Stimulated activated CD8-positive, alpha-beta memory T cell treated with anti-CD3 and anti-CD28 coated beads, Interleukin-2, amount 100 ng/mL, for 1 hour (primary cell): ENCODE measurements at places on chromosomes 12 and 14.
A peak's percentile ranks its signal among the peaks of the same experiment; 100 is the strongest.

GRCh38 chr14:70753518-70753953, 55.8 kb downstream of the MAP3K9 start:
- DNase-seq = no peak

DNA sequence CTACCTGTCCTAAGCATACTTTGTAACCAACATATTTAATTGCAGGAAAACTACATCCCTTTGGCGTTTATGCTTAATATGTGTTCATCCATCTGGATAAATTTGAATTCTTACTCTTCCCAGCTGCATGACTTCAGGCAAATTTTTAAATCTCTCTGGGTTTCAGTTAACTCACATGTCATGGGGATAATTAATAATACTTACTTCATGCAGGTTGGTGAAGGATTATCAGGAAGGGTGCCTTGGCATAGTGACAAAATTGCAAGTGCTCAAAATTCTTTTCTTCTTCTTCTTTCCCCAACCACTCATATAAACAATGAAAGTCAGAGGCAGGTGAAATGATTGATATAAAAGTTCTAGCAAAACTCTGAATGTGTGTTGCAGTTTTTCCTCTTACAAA, 15.9 kb downstream of the SYT10 start:
- no peak for DNase-seq

DNA sequence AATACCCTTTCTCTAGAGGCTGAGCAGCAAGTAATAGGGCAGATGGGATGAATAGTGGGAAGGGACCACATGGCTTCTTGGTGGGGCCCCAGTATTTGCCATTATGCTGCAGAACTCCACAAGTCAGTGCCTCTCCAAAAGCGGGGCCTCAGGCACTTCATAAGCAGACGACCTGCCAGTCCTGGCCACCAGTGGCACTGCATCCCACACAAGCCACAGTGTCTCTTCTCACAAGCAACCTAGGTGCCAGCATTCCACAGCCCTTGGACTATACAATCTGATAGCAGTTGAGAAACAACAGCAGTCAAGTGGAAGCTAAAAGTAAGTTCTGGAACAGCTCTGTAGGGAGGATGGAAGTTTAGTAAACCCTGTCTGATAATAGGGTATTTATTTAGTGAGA, 4.2 kb upstream of the SLC8A3 start:
- no peak for DNase-seq

GRCh38 chr12:15757553-15758255, 31.5 kb downstream of the EPS8 start:
- no peak for DNase-seq

- no peak for DNase-seq
These were observed 29.5 kb downstream of the MEG3 start for GRCh38 chr14:100855256-100855930.

DNA sequence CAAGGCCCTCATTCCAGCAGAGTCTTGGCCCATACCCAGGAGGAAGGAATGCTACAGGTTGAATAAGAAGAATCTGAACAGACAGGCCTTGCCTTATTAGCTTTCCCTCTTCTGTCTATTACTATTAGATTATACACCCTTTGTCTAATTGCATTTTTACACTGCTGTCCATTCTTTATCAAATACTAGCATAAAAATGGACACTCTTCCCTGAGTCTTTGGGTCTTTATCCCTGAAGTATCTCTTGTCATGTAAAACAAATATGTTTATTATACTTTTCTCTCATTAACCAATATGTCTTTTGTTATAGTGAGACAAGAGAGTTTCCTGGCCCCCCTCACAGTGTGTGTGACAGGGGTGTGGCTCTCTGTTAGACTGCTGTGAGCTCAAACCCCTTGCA, 897.4 kb upstream of the SEL1L start:
- DNase-seq = no peak

- DNase-seq = no peak
These were observed 33.9 kb downstream of the TPH2 start for GRCh38 chr12:71972441-71973074.

- DNase-seq = no peak
These were observed 82.9 kb downstream of the BCL2L14 start for GRCh38 chr12:12153596-12153995.

- DNase-seq = no peak
These were observed 4.3 kb upstream of the KRT72 start for GRCh38 chr12:52605542-52605941.

- DNase-seq = no peak
These were observed 26.5 kb downstream of the MAX start for GRCh38 chr14:65075628-65076325.

DNA sequence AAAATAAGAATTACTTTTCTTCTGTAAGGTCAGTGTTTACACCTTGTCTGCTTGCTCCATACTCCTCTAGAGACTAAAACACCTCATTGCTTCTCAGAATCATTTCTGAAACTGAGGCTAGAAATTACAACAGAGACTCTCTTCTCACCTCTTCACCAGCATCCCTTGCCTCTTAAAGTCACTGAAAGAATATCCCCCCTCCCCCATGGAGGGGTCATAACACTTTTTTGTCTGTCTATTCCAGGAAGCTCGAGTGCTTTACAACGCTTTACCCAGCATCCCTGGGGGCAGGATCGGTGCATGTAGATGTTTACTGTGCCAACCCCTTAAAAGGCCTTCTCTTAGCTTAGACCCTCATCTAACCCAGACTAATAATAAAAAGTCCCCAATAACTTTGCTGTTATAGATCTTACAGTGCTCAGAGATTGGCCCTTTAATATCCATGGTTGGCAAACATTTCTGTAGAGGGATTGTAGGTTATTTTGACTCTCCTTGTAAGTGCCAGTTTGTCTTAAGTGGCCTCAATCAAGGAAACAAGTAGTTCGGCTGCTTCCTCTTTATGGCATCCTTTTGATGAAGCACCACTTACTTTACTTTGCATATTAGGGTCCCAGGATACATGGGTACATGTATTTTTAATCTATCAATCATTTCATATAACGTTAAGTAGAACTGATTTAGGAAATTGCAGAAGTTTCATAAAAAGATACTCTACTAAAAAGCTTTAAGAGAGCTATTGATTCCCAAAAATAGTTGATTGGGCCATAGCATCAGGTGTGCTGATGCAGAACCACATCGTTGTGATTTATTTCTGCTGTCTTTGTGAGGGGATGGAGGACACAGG, 29.3 kb downstream of the PRKCH start:
- DNase-seq = no peak

- DNase-seq = no peak
These were observed 870 bp downstream of the BMAL2 start for GRCh38 chr12:27333403-27334009.

DNA sequence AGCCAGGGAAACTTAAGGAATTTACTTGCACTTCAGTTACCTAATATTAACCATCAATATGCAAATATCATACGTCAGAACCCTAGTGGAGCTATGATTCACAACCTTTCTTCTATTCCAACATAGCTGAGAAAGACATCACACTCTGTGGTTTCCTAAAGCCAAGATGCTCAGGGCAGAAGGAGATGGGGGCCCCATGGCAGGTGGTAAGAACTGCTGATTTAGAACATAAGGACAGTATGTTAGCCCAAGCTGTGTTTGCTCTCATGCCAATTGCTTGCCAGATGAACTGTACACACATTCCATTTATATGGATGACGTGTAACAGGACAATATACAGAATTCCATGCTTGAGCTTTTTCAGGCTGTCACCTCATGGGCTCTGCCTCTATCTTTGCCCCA, 34.6 kb downstream of the HECTD4 start:
- DNase-seq = no peak

- no peak for DNase-seq
These were observed 99.5 kb downstream of the NUAK1 start for GRCh38 chr12:106039242-106039641.

DNA sequence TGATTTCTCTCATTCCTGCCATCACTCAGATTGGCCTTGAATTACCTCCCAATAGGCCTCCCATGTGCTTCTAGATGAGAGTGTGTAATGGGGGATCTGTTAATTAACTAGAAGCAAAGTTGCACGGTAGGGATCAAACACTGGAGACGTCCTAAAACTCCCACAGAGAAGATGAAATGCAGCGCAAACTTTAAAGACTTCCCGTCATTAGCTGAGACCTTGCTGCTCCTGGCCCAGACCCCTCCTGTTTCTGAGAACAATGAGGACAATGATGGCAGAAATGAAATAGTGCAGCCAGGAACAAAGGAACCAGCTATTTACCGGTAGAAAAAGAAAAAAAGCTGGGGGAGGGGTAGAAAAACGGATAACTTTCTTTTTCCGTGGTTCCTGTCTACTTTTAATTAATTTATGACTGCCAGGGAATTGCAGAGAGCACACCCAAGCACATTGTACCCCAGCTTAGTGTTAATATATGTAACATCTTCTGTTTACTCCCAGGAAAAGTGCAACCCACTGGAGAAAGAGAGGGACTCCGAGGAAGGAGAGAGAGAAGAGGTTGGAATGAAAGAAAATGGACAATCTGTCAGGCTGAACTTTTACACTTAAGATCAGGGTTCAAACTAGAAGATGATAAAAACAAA, 280.7 kb upstream of the SOX5 start:
- DNase-seq = no peak

- no peak for DNase-seq
These were observed 70.0 kb downstream of the SLC38A6 start for GRCh38 chr14:61051051-61051450.

- no peak for DNase-seq
These were observed 67.0 kb upstream of the CAND1 start for GRCh38 chr12:67202011-67202677.

GRCh38 chr12:126930234-126930633, 1336.7 kb upstream of the TMEM132C start:
- no peak for DNase-seq

DNA sequence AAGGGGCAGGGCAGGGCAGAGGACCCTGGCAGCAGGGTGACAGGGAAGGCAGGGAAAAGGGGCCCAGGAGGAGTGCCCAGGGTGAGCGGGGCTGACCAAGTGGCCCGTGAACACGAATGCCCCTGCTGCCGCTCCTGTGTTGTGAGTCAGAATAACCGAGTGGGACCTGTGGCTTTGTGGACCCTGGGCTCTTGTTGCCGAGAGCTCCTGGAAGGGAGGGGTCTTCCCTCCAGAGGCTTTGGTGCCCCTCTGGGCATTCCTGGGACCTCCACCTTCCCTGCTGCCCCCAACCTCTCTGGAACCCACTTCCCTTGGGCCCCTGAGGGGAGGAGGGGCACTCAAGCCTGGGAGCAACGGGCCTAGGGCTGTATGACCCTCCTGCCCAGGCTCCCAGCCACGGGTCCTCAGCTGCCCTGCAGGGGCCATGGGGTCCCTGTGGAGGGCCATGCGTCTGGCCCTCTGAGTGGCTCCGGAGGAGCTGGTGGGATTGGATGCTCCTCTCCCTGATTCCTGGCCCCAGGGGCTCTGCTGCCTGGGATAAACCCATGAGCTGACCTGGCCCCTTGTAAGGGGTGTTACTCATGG, 319.4 kb downstream of the TMEM121 start:
- no peak for DNase-seq

DNA sequence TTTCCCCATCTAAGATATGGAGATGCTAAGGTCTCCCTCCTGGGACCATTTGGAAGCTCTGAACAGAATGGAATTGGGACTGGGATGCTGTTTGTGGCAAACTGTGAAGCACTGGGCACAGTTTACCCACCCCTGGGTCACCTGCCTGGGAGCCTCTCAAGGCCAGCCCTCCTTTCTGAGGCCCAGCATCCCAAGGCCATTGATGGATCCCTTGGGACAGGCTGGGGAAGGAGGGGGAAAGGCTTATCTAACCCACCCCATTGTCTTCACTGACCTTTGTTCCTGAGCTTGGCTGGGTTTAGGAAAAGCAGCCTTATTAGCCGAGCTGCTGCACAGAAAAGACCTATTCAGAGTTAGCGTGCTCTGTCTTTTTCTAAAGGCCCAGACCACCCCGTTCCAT, 5.2 kb downstream of the CCDC85C start:
- no peak for DNase-seq

DNA sequence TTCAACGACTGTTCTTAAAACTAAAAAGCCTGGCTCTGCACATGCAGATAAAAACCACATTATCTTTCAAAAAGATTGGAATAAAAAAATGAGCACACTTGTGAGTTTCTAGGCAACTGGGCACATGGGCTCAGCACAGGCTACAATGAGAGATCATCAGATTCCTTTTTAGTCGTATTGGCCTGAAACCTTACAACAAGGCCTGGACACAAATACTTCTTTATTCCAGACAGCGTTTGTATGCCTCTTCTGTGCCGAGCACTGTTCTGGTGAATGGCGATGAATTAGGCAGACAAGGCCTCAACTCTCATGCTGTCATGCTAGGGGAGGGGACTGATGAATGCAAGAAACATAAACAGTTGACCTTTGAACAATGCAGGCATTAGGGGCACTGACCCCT, 463.0 kb downstream of the AACS start:
- no peak for DNase-seq

GRCh38 chr12:106956048-106956578, 406 bp downstream of the TMEM263 start:
- DNase-seq = peak; percentile 12

DNA sequence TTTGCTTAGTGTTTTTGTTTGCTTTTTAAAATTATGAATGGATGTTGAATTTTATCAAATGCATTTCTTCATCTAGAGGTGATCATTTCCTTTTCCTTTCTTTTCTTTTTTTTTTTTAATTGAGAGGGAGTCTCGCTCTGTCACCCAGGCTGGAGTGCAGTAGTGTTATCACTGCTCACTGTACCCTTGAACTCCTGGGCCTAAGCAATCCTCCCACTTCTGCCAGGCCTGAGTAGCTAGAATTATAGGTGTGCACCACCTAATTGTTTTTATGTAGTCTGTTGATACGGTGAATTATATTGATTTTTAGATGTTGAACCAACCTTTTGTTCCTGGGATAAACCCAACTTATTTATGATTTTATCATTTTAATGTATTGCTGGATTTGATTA, 1.5 kb upstream of the CDKL1 start:
- no peak for DNase-seq

DNA sequence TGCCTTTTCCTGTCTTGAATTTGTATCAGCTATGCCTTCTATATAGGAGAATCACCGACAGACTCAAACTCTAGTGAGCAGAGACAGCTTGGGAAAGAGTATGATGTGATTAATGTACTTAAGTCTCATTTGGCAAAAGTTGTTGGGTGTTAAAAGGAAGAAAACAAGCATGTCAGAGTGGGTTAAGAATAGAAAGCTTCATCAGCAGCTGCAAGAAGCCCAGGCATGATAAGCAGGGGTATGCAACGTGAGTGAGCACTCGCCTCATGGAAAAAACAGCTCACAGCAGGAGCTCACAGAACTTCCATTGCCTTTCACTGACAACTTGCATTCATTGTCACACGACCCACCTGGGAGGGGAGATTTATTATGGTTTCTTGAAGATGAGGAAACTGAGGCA, 35.9 kb upstream of the WNK1 start:
- no peak for DNase-seq

GRCh38 chr12:104929368-104929767, 28.7 kb downstream of the SLC41A2 start:
- DNase-seq = no peak

DNA sequence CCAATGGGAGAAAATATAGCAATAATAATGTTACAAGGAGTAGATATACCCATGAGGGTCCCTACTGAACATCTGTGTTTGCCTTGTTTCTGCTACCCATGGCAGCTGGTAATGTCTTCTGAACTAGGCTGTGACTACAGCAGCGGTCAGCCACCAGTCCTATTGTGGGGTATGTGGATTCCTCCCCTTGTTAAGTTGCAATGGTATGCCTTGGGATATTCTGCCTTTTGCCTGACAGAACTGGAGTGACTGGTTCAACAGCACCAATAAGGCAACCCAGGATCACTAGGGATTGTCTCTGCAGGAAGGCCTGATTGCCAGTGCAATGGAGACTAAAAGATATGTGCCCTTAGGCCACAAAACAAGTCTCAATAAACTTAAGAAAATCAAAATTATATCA, 9.7 kb upstream of the ATL1 start:
- no peak for DNase-seq
